Activated T-cell treated with anti-CD3 and anti-CD28 coated beads for 1 hour (primary cell): ENCODE measurements at places on chromosomes 6 and 20.

DNA sequence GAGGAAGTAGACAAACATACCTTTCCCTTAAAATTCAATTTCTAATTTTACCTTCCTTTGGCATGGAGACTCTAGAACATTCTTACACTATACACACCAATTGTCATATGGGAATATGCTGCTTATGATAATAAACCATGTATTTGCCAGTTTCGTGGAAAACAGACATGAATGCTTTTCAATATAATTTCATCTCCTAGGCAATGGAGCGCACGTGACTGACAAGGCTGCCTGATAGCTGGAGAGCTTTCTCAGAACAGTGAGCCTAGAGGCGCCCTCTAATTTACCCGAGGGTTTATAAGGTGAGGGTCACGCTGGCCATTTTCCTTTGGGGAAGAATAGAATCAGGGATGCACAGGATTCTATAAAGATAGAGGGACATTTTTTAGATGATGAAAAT, 56.5 kb downstream of the PRR18 start:
- DNase-seq, result no peak

- DNase-seq, result no peak
Measured at GRCh38 chr6:101845621-101846020, 452.1 kb downstream of the GRIK2 start.

DNA sequence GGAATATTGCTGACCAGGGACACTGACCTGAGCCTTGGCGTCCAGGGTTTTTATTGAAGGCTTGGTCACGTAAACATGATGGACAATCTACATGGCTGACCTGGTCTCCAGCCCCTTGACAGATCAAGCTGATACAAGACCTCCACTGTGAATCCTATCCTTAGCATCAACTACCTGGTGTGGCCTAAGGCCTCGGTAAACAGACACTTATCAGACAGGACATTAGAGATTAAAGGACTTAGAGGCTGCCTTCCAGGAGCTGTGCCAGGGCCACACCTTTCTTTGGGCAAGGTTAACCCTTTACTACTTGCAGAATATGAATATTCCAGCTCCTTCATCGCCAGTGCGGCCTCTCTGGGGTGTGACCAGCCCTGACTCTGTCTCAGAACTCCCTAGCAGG, 104.9 kb upstream of the FOXA2 start:
- no peak for DNase-seq

DNA sequence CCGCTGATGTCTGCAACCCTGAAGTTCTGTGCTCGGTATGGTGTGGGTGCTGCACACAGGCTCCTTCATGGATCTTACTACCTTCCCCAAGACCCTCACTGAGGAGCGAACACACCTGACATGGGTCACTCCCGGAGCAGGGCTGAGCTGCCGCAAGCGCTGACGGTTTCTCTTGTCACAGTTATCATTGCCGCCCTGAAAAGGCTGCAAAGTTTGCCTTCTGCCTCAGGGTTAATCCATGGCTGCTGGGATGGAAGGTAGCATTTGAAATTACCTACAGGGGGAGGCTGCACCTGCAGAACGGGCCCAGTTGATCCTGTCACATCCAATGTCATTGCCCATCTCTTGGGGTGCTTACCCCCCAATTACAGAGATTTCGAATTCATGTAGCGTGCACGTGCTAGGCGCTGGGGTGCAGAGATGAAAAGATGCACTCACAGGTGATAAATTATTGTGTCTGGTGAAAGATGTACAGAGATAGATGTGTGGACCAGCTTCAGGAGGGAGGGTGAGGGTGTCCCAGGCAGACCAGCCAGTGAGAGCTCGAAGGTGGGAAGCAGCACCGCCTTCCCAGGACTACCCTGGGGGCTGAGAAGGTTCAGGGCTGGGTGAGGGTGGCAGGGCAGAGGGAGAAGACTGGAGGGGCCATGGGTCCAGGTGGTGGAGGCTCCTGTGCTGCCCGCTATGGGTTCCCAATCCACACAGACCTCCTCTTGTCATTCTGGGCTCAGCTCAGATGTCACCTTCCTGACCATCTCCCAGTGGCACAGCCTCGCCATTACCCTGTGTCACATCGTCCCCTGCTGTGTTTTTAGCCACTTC, 120.1 kb downstream of the SYCP2 start:
- DNase-seq, result no peak

- no peak for DNase-seq
Measured at GRCh38 chr6:138211048-138211581, 7.2 kb downstream of the PBOV1 start.

DNA sequence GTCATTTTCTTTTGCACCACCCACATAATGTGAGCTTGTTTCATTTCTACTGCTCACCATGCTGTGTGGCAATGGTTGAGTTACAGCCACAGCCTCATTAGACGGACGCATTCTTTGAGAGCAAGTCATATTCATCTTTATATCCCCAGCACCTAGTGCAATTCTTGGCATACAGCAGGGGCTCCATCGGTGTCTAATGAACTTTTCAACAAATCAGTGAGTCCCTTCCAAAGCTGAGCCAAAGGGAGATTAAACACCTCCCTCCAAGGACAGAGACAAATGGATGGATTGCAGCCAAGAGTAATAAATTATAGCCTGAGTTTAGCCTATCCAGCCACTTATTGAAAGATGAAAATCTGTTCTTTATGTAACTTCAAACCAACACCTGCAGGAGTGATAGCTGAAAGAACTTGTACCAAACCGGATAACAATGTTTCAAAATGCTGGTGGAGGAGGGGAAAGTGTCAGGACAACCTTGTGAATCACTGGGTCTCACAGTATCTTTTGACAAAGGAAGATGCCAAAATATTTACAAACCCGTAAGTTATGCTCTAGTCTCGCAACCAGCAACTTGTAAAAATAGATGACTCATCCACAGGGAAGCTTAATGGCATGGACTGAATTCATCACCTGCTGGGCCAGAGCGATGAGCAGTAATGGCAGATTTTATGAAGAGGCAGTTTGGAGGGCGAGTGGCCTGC, 139.0 kb downstream of the PXDC1 start:
- DNase-seq, result no peak
